ENCODE measurements at places on chromosomes 7 and 10.

GRCh38 chr10:80211786-80212185 lies 6.4 kb upstream of the ANXA11 start:
- no peak for DNase-seq

DNA sequence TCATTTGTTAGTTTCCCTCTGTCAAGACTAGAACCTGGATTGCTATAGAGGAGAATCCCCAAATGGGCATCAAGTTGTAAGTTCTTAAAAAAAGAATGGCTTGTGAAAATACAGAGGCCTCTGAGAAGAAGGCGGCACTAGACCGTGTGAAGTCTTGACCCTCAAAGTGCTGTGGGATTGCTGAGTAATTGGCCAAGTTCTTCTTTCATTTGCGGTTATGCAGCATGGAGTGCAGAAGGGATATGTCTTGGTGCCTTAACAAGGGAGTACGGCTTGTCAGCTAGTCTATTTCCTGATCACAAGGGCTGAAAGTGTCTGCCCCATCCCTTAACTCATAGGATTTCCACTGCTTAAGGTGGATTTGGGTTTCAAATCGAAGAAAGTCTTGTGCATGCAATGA lies 81.2 kb downstream of the MKX start:
- no peak for DNase-seq

GRCh38 chr7:139108266-139109187 lies 993 bp downstream of the ZC3HAV1 start:
- DNase-seq: peak; percentile 42

- no peak for DNase-seq
Observed at GRCh38 chr10:10787586-10787985, 230.1 kb upstream of the CELF2 start.

DNA sequence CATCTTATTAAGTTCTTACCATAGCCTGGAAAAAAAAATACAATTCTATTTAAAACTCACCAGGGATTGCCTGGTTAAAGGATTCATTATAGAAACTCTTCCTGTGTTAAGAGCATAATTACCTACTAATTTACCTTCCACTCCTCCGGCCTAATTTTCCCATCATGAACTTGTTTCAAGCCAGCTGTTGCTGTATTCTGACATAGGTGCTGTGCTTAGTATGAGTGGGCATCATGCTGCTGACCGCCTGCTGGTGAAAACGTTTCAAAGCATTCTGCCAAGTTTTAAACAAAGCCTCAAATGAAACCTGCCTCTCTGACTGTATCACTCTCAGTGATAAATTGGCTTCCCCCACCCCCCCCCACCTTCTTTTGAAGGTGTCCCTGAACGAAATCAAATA lies 47.8 kb upstream of the KCNMA1 start:
- no peak for DNase-seq
